Ammon's horn (tissue), 1 donor: ENCODE measurements at places on chromosomes 6 and 20.

GRCh38 chr6:35199866-35200265, 13.9 kb upstream of the SCUBE3 start:
- no peak for DNase-seq

DNA sequence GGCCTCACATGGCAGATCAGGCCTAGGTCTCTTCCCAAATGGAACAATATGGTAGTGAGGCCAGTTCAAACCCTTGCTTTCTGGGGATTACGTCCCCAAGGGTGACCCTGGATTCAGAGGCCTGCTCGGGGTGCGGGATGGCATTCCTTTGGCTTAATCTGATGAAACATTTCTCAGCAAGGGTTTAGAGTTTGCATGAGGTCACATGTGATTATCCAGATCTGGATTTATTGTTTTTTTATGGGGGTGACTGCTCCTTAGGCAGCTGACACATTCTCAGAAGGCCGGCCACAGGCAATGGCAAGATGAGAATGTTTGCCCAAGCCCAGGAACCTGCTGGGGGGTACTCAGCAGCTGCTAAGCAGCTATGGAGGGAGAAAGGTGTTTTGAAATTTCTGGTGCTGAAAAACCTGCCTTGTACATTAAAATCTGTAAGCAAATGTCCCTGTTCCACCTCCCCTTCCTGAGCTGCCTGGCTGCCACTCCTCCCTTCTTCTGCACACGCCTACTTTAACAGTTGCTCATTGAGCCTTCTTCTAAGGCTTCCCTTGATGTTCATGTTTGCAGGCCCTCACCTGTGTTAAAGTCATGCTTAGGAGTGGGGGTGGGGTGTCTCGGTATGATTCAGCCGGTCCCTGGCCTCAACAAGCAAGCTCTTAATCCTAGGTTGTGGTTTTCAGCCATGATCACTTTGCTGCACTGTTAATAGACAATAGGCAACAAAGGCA, 37.9 kb upstream of the FUCA2 start:
- no peak for DNase-seq

DNA sequence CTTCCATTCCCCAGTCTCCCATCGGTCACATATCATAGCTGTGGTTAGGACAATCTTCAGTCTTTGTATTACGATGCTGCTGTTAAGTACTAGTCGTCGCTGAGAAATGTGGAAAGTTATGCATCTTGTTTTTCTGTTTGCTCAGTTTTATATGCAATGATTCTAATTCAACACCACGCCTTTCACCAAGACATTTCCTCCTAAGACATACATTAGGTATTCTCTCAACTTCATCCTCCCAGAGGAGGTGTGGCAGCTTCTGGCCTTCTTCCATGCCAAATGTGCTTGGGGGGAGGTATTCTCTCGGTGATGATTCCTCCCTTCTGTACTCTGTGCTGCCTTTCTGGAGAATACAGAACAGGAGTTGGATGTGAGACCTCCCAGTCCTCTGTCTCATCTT, 66.1 kb downstream of the B4GALT5 start:
- no peak for DNase-seq

DNA sequence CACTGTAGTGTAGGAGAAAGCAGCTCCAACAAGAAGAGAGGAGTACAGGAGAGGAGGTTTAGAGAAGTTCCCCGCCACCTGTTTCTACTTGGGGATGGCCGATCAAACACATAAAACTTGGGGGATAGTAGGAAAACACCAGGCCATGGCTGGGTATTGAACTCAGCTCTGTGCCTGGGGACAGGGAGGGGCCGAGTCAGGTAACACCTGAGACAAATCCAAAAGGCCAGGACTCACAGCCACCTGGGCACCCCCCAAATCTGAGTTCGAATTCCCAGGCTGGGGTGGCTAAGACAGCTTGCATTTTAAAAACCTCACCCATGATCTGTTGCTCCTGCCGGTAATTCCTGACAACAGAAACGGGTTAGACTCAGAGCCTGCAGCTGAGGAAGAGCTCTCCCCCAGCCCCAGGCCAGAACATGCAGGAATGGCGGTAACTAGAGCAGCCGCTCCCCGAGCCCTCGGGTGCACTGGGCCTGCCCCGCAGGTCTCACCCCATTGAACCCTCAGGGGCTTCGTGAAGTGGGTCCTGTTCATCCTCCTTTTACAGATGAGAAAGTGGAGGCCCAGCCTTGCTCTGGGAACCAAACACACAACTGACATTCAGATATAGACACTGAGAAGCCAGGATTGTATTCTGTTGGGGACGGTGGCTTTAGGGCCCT, 61.0 kb downstream of the TCP11 start:
- no peak for DNase-seq

DNA sequence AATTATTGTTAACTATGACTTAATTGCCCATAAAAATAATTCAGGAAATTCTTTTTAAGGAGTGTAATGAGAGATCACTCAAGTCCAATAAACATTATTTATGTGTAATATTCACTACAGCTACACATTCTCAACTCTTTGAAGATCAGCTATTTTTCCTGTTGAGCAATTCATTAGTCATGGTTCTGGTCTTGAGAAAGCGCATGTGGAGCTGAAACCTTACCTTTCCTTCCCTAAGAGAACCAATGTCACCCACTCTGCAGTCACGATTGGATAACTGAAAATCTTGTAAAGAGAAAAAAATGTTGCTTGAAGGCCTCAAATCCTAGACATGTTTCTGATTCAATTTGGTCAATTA, 736.9 kb upstream of the MARCKS start:
- DNase-seq = no peak

- no peak for DNase-seq
These were observed 139.6 kb downstream of the EYA4 start for GRCh38 chr6:133380723-133381122.

DNA sequence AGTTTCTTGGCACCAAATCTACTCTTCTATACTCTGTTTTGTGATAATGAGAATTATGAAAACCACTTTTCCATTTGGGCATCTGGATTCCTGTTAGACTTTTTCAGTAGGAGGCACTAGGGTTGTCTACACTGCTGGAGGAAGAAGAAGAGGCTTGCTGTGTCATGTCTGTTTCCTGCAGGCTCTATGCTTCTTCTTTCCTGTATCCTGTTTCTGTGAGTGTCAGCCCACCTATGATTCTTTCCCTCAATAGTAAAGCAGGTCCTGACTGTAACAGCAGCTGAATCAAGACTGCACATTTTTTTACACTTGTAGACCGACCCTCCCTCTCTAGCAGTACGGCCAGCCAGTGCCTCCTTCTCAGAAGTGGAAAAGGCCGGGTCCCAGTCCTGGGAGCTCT, 603.9 kb downstream of the HDGFL1 start:
- no peak for DNase-seq

DNA sequence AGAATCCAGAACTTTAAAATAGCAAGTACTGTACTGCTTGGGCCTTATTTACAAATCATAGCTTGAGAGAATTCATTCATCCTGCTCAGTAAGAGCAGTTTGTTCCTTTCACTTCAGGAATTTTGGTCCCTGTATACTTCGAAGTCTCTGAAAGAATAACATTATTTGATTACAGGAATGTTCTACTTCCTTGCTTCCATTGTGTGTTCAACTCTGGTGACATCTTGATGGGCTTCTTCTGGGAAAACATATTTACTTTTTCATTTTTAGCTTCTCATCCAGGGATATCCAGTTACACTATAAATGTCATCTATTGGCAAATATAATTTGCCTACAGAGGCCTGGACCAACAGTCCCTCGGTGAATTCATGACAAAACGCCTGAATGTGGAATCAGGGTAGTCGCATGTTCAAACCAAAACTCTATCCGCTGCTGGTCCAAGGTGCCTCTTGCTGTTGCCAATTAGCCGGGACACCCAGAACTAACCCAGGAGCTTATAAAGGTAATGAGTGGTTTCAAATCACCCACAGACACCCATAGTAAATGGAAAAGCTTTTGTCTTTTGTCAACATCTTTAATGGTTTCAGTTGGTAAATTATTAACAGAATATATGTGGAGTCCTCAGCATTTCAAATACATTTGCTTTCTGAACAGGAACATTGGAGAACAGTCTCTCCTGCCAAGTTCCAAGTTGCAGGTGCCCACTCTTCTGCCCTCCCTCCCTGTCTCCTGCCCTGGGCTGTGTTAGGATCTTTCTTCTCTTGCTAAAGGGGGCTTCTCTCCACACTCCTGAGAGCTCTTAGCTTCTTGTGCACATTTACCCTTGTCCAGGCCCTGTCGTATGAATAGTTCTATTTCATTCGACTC, 162.5 kb upstream of the CITED2 start:
- no peak for DNase-seq

DNA sequence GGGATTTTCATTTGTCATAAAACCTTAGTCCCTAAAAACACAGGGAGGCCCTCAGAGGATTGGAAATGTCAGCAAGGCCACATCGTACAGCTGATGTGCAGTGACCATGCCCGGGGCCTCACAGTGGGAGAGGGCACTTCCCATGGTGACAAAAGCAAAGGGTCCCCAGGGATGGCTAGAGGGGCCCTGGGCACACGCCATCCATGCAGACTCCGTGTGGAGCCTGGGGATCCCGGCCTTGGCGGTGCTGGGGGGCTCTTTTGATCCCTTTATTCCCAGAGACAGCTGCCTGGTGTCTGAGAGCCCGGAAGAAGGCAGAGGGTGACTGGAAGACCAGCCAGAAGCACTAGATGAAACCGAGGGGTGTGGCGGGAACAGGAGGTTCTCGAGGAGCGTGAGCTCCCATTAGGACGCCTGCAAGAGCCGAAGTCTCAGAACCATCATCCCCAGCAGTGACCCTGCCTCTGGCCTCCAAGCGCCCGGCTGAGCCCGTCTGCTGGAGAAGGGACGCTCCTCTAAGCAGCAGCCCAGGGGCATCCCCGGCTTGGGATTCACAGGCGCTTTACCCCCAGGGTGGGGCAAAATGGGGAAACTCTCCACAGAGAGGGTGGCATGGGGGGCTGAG, 49.1 kb upstream of the FRMD1 start:
- DNase-seq = no peak

- no peak for DNase-seq
These were observed 82.0 kb upstream of the ID4 start for GRCh38 chr6:19755181-19755580.

GRCh38 chr20:14622796-14623195, 285.4 kb upstream of the FLRT3 start:
- DNase-seq = no peak

DNA sequence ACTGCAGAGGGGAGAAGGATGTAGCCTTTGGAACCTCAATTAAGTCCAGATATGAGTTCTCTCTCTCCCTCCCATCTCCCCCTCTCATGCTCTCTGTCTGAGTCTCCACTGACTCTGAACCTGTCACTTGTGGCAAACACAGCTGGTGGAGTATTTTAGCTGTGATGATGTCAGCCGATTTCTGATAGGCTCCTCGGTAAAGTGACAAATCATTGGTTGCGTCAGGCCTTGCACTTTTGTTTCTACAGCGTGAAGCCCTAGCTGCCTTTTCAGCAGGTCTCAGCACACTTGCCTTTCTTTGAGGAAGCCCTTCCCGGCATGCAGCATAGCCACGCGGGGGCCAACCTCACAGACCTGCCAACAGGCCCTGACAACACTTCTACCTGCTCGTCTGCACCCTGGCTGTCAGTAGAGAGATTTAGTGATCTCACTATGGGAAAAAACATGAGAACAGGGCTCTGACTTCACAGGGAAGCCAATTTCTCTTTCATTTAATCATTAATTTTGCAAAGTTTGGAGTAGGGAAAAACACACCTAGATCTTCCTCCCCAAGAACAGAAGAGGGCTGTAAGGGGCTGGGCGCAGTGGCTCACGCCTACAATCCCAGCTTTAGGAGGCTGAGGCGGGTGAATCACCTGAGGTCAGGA, 84.4 kb downstream of the GMPR start:
- DNase-seq = peak; percentile 83

DNA sequence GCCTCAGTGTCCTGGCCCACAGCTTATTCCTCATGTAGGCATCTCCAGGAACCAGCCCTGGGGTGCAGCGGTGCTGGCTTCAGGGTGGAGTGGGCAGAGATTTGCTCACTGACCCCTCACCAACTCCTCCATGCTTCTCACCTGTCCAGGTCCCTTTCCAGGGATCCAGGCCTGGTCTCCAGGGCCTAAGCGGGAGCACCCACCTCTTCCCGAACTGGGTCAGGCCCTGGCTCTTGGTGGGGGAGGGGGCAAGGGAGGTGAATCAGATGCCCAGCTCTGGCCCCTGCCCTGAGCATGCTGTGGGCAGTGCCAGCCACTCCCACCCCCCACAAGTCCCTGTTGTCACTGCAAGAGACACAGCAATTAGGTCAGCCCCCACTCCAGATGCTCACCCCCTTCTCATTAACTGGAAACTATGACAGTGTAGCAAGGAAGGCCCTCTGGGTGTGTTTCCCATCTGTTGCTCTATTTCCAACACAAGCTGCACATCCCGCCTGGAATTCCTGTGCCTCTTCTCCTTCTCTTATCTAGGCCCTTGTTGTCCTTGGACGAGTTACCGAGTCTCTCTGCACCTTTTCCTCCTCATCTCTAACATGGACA, 37.0 kb downstream of the MDFI start:
- no peak for DNase-seq

DNA sequence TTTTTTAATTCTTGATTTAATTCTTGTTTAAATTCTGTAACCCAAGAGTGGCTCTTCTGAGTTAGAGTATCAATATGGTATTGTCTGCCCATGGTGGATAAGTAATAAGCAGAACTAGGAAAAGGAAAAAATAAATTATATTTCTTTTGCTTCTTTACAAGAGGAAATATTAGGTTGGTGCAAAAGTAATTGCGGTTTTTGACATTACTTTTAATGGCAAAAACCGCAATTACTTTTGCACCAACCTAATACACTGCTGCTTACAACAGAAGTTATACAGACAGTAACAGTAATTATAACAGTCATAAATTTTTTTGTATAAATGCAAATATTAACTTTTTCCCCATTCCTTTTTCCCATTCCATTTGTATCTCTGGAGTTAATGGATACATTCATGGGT, 65.6 kb downstream of the HS3ST5 start:
- DNase-seq = no peak

DNA sequence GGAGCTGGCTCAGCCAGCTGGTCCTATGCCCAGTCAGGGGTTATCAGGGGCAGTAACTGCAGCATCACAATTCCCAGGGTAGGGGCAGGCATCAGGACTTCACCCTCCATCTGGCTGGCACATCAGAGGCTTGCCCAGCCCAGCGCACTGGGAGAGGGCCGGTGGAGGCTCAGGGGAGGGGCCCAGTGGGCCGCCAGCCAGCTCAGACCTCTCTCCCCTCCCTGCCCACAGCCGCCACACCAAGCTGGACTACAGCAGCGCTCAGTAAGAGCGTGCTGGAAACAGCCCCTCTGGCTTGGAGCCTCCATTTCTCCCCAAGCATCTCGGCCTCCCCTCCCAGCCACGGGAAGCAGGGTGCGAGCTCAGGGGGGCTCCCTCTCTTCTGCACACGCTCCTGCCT, 22.0 kb downstream of the ADA start:
- DNase-seq = no peak

DNA sequence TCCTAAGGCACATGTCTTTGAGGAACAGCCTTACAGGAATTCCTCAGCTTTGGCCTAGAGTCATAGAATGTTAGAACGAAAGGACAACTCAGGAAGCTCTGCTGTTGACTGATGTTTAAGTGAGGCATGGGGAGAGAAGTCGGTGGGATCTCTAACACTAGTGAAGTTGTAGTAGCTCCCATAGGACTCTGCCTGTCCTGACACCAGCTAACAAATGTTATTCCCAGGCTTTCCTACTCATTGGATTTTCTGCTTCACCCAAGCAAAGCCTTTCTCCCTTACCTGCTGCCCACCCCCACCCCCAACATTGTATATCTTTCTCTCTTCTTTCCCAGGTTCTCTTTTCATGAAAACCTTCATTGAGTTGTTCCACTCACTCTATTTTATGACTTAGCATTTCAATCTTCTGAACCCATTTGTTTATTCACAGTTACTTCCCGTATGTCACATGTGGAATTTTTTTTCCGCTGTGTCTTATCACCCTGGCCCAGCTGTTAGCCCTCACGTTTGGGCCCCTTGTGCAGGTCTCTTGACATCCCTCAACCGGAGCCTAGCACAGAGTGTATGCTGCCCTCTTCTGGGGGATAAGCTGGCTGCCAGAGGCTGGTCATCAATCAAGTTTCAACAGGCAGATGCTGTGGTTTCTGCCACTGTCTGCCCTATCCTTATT, 39.2 kb upstream of the RNF8 start:
- peak; percentile 33 for DNase-seq
